ENCODE measurements at places on chromosomes 5 and 9. TPM values are rescaled to one million over a fixed set of nuclear protein-coding genes. Genes with fewer than 3 reads are reported as not detected.
A peak's percentile ranks its signal among the peaks of the same experiment; 100 is the strongest.

GRCh38 chr5:170393235-170393634 is 4.1 kb upstream of the KCNMB1 start:
- no peak for DNase-seq

Gene RMRP
- total RNA-seq, result 3,787 TPM

GRCh38 chr5:88659529-88660263 is 223.3 kb downstream of the MEF2C start:
- DNase-seq, result no peak

DNA sequence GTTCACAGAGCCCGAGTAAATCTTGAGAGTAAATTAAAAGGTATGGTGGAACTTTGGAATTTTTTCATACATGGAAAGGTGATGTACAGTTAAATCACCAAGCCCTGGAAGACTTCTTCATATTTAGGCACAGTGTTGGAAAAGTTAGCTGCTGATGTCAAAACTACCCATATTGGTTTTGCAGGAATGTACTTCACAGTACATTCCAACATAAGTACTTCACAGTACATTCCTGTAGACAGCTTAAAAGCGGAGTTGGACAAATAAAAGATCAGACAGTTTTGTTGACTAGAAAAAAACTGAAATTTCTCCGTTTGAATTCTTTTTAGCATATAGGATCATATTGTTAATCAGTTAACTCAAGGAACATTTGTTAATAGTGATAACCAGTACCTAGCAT is 1.8 kb downstream of the RANBP17 start:
- DNase-seq, result no peak

- DNase-seq, result peak; percentile 27
These were observed 39.7 kb upstream of the RNU6ATAC start for GRCh38 chr9:134204041-134204440.

GRCh38 chr5:158344376-158344775 is 485.4 kb upstream of the CLINT1 start:
- no peak for DNase-seq

DNA sequence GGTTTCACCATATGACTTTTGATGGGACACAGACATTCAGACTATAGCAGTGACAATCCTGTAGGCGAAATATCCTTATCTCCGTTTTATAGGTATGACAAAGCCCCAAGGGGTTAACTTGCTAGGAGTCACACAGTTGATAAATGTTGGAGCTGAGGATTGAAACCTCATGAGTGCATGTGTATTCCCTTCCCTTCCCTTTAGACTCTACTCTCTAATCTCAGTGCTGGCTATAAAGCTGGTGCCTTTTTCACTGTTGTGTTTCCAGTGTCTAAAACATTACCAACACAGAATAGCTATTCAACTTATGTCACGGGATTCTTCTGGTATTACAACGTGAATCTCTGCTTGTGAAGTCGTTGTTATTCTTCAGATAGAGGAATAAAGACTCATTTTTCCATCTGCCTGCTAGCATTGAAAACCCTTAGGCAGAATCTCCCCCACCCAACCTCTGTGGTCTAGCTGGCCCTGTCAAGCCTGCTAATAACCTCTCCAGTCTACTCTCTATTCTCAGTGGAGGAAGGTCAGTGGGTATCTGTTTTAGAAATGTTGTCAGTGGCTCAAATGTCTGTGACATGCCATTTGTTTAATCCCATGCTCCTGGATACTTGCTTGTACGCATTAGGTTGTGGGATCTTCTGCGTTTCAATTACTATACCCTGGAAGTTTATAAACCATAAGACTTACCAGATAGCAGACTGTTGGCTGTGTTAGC is 121.2 kb downstream of the TLE4 start:
- no peak for DNase-seq

- DNase-seq, result no peak
These were observed 253.8 kb downstream of the DMRT2 start for GRCh38 chr9:1303932-1304331.

- no peak for DNase-seq
These were observed 835 bp downstream of the MCIDAS start for GRCh38 chr5:55226027-55226933.

Gene CAVIN4
- 230 TPM for total RNA-seq

DNA sequence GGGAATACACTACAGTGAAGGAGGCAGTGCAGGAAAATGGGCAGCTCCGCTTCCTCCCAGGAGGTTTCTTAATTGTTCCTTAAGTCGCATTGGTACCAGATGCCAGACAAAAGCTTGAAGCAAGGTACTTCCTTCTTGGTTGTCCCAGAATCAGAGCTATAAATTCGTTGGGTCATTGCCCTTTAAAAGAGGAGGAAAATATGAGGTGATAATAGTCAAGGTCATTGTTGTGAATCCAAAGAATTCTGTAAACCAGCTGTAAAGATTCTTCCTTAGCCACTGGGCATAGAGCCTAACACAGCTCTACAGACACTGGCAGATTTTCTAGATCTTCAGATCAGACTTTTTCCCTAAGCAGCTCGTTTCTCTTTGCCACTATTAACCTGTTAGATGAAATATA is 444.1 kb upstream of the TLE4 start:
- DNase-seq, result no peak

GRCh38 chr9:20941174-20941690 is 90.2 kb downstream of the HACD4 start:
- no peak for DNase-seq

DNA sequence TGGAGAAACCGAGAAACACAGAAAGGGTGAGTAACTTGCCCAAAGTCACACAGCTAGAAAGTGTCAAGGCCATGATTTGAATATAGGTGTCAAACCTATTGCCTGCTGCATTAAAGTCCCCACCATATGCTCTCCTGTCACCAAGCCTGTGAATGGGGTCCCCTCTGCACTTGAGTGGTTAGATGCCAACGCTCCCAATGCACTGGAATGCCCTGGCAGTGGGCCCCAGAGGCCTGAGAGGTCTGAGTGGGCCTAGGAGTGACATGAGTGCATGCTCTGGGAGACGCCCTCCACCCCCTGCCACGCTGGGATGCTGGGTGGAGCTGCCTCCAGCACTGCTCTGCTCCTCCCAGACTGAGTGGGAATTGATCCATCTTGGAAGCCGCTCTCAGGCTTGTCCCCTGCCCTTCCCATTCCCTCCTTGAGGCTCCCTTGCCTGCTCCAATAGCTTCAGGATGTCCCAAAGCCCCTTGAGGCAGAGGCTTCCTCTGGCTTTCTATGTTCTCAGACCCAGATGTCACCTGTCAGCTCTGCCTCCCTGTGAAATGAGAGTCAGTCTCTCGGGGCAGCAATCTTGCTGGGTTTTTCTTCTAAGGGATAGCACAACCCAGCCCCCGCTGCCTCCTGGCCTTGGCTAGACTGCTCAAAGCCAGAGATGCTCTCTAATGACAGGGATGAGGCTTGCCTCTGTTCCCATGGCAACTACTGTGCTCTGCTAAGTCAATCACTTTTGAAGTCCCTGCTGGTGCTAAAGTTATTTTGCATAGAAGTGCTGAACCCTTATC is 6.6 kb upstream of the ARSI start:
- DNase-seq, result no peak

Gene SPINK6
- total RNA-seq, result not detected

GRCh38 chr5:74549384-74549783 is 91.1 kb downstream of the ENC1 start:
- DNase-seq, result no peak

- no peak for DNase-seq
These were observed 53.7 kb upstream of the PIP5K1B start for GRCh38 chr9:68651280-68651893.

GRCh38 chr9:93207326-93207814 is 23.4 kb downstream of the WNK2 start:
- no peak for DNase-seq
